Hair follicle dermal papilla cell (primary cell): ENCODE measurements at places on chromosomes 16 and 17. TPM values are rescaled to one million over a fixed set of nuclear protein-coding genes. Genes with fewer than 3 reads are reported as not detected.

The CDK3 gene
- 0.97 and 1.7 TPM in 2 replicates for total RNA-seq

The HSD17B1 gene
- total RNA-seq: 0.12 and 0.81 TPM in 2 replicates

The ZG16 gene
- not detected in 2 replicates for total RNA-seq

The PLA2G10 gene
- not detected in 2 replicates for total RNA-seq

The TMEM238L gene
- total RNA-seq: not detected in 2 replicates

The MCRIP2 gene
- total RNA-seq: 13.8 and 14.8 TPM in 2 replicates
